ENCODE measurements at places on chromosomes 12 and 14.

- no peak for DNase-seq
These were observed 884.1 kb upstream of the MGAT4C start for GRCh38 chr12:87140262-87140661.

DNA sequence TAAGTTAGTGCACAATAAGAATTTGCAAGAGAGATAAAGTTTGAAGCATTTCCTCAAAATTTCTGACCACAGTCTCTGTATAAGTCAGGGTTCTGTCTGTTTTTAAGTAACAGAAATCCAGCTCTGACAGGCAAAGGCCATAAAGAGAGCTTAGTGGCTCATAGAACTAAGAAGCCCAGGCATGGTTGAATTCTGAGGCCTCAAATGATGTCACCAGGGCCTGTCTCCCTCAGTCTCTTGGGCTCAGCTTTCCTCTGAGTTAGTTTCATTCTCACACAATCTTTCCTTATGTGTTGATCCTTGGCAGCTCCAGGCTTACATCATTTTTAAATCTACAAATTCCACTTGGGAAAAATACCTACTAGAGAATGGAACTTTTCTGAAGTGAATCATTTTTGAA lies 173.4 kb upstream of the ATP2B1 start:
- no peak for DNase-seq

GRCh38 chr12:109871668-109872314 lies 8.6 kb downstream of the GLTP start:
- DNase-seq = no peak

- DNase-seq = no peak
These were observed 19.8 kb downstream of the CD9 start for GRCh38 chr12:6219980-6220379.

DNA sequence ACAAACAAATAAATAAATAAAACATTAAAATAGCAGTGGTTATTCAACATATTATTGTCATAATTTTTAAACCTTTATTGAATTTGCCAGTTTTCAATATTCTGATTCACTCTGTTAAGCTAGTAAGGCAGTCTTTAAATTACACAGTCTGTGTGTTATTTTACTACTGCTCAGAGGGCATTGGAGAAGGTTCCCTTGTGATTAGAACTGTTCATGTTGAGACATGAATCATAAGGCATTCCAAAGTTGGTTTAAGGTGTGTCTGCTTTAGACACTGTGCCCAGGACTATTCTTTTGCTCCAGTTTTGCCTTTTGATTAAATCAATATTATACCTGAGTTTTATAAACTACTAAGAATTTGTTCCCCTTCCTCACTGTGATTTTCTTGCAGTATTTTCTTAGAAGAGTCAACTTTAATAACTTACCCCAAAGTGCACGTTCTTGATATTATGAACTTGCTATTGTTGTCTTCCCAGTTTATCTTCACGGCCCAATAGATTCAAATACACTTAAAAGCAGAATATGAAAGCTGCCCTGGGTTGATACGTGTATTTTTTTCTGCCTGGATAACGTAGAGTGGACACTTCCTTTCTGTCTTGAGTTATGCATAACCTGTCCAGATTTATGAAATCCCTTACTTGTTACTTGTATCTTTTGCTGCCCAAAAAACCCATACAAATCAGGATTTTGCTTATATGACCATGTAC lies 105.3 kb upstream of the BCAT1 start:
- DNase-seq = no peak

GRCh38 chr12:81963636-81964035 lies 204.5 kb upstream of the PPFIA2 start:
- no peak for DNase-seq

DNA sequence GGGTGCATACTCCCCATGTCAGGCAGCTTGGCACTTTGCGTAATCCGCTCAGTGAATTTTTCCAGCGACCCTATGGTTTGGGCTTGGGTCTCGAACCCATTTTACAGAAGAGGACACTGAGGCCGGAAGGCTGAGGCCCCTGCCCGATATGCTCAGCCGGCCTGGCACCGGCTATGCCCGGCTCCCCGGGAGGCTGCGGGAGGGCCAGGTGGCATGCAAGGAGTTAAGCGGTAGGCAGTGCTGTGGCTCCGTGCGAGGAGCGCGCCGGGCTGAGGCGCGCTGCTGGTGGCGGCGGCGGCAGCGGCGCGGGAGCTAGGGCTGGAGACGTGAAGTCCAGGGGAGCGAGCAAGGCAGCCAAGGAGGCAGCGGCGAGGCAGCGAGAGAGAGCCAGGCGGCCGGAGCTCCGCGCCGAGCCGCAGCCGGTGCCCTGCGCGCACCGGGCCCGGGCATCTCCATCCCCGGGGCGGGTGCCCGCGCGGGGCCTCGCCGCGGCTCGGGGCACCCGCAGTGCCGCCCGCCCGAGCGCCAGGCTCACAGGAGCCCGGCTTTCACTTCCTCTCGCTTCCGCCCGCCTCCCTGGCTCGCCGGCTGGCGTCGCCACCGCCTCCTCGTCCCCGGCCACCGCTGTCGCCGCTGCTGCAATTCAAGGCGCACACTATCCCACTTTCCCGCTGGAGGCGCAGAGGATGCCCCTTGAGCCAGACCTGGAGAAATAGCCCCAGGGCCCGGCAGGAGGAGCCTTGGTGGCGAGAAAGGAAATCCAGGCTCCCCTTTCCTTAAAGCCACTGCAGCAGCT lies at the start of gene WSCD2:
WSCD2 (plus strand) TSS at position 272 of the 796 bp plus-strand sequence. CDS start 66,545 bp downstream, outside the sequence.
- no peak for DNase-seq

GRCh38 chr14:95339301-95339865 lies 19.7 kb upstream of the CLMN start:
- DNase-seq = no peak

DNA sequence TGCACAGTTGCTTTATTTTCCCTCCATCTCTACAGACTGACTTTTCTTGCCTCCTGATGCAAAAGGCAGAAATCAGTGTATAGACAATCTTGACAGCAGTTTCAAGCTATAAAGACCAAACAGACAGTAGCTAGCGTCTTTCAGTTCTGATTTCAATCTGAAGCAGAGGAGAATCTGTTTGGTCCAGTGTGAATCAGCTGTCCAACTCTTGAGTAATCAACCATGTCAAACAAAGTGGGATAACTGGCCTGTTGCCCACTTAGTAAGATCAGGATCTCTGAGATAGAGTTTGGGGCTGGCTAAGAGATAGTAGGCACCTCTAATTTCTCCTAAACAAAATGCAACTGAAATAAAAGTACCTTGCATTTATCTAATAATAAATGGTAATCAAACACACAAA lies 797.4 kb upstream of the FBXO33 start:
- no peak for DNase-seq

- no peak for DNase-seq
These were observed 14.0 kb upstream of the TRPV4 start for GRCh38 chr12:109847142-109847735.

DNA sequence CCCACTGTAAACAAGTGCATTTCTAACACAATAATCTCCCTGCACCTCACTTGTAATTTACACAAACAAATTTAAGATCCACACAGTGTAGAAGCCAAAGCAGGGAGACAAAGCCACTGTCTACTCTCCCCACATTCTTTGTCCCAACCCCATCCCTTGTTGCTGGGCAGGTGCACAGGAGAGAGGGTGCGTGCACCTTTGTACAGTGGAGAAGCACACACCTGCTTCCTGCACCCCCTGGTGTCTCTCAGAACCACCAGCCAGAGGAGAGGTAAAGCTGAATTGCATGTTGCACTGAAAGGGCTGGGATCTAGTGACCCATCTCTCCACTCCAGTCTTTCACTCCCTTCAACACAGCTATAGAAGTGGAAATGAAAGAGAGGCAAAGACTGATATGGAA lies 51.4 kb upstream of the IFNG-AS1 start:
- no peak for DNase-seq

- no peak for DNase-seq
These were observed 15.9 kb downstream of the ZNF641 start for GRCh38 chr12:48334808-48335207.

GRCh38 chr14:42480255-42480654 lies 873.6 kb downstream of the LRFN5 start:
- DNase-seq = no peak

GRCh38 chr12:6056406-6057240 lies 67.8 kb downstream of the VWF start:
- DNase-seq = no peak

- no peak for DNase-seq
These were observed 4.6 kb upstream of the NFATC4 start for GRCh38 chr14:24363401-24363800.

- DNase-seq = no peak
These were observed 82.4 kb downstream of the PPP2R5E start for GRCh38 chr14:63460680-63461369.

GRCh38 chr12:49487605-49488004 lies 51.2 kb upstream of the KCNH3 start:
- DNase-seq = no peak

DNA sequence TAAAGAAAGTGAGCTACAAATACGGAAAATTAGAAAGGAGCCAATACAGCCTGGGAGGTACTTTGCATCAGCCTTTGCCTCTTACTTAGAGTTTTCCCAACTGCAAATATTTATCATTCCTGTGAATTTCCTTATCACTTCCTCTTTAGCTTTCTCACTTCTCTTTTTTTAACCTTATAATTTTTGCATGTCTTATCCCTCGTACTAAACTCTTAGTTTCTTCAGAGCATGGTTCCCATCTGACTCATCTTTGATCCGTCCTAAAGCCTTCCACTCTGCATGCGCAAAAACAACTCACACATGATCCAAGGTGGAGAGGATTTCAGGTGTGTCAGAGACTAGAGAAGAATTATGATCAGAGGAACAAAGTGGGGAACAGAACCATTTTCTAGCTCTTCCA lies 9.6 kb upstream of the SNAPC1 start:
- no peak for DNase-seq

GRCh38 chr14:92026548-92027190 lies 13.2 kb downstream of the TRIP11 start:
- no peak for DNase-seq

GRCh38 chr12:868722-869121 lies 80.8 kb downstream of the RAD52 start:
- no peak for DNase-seq

Data from amniotic stem cell (primary cell).